ENCODE measurements at places on chromosomes 6 and 20.
A peak's percentile ranks its signal among the peaks of the same experiment; 100 is the strongest.

GRCh38 chr20:25309395-25310267 is 61.7 kb downstream of the PYGB start:
- no peak for DNase-seq

DNA sequence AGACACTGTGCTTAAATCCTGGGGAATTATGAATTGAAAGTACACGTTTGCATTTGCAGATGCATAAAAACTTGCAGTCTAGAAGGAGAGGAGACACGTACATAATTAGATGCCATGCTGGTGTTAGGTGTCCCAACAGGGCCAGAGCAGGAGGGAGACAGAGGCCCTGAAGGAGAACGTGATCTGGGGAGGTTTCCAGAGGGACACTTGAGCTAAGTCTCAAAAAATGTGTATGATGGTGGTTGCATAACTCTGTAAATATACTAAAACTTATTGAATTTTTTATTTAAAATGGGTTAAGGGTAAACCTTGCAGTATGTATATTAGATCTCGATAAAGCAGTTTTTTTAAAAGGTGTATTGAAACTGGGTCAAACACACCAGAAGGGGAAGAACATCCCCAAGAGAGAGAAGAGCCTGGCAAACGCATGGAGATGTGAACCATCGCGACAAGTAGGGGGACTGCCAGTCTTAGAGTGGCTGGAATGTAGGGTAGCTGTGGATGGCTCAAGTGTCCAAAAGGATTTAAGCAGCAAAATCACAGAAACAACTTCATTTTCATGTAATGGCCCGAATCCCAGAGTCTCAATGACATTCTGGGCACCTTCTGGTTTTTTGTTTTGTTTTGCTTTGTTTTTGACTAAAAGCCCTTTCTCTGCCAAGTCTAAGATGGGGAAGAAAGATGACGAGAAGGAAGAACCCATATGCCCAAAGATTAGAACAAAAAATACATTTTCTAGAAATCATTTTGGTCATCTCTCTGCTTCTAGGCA is 15.3 kb downstream of the TRAF3IP2 start:
- no peak for DNase-seq

- DNase-seq: peak; percentile 93
Observed at GRCh38 chr20:61970357-61970756, 95.3 kb downstream of the TAF4 start.

DNA sequence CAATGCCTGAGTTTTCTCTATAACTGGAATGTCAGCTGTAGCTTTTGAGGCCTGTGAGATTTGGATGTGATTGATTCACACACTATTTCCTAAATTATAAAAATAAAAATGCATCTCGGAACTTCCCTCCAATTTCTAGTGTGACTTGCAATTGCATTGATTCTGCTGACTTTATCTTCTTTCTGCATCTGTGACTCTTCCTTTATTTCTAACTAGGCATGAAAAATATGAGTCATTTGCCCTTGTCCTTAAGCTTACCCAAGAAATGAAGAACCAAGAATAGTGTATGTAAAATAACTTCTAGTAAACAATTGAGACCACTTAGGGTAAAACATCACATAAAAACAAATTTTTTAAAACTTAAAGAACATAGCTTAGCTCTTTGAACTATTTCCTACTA is 12.9 kb downstream of the OR2J2 start:
- DNase-seq: no peak
